Activated naive CD4-positive, alpha-beta T cell treated with anti-CD3 and anti-CD28 coated beads for 36 hours (primary cell): ENCODE measurements at places on chromosomes 2 and 18.
A peak's percentile ranks its signal among the peaks of the same experiment; 100 is the strongest.

DNA sequence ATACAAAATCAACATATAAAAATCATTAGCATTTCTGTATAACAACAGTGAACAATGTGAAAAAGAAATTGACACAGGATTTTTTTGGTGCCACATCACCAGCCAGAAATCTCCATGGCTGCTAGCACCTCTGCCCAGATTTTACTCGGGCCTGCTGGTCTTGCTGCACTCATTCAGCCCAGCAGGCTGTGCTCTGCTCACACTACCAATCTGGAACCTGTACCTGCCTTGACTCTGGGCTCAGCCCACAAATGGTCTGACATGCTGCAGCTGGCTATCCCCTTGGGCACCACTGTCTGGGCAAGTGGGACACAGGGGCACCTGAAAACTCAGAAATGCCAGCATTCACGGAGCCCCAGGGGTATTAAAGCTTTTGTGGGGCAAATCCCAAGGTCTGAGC is 392.5 kb upstream of the NRXN1 start:
- DNase-seq, result no peak

GRCh38 chr18:74204526-74205152 is 56.3 kb downstream of the TIMM21 start:
- no peak for DNase-seq

DNA sequence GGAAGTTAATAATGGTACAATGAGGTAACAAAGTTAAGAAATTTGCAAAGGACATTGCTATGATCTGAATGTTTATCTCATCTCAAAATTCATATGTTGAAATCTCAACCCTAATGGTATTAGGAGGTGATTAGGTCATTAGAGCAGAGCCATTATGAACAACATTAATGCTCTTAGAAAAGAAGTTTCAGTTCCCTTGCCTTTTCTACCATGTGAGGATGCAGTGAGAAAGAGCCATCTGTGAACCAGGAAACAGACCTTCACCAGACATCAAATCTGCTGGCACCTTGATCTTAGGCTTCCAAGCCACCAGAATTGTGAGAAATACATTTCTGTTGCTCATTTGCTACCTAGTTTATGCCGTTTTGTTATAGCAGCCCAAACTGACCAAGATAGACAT is 757.6 kb downstream of the NR4A2 start:
- DNase-seq, result no peak

- DNase-seq, result no peak
These were observed 1.6 kb upstream of the IGFBP5 start for GRCh38 chr2:216696751-216697560.

GRCh38 chr2:242024751-242025355 is 155.3 kb downstream of the RTP5 start:
- DNase-seq, result peak; percentile 0
